ENCODE measurements at places on chromosomes 7 and 10.

DNA sequence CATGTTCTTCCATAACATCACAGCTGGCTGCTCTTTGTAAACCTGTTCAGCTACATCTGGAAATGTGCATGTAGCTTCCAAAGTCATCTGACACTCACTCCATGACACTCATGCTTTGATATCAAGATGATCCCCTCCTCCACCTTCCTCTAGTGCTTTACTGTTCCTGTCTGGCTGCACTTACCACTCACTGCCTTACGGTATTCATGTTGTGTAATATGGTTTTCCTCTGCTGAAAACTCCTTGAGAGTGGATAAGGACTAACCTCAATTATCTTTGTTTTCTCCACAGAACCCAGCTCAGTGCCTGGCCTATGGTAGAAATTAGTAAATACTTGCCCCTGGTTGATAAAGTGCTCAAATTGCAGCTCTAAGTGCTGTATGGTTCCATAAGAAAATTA, 483.9 kb downstream of the HTR7 start:
- no peak for DNase-seq

DNA sequence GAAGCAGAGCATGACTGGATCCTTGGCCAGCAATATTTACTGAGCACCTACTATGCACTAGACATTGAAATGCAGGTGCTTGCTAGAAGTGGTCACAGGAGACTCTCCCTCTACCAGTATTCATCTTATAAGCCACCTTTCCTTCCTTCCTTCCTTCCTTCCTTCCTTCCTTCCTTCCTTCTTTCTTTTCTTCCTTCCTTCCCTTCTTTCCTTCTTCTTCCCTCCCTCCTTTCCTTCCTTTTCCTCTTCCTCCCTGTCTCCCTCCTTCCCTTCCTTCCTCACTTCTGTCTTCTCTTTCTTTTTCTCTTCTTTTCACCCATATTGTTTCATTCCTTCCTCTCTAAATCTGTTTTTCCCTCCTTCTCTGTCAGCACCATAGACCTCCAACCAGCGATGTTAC, 47.3 kb upstream of the TCF7L2 start:
- no peak for DNase-seq

- peak; percentile 85 for DNase-seq
These were observed 571.1 kb downstream of the IPMK start for GRCh38 chr10:57696641-57697040.

GRCh38 chr10:42785759-42786158, 3.2 kb downstream of the BMS1 start:
- DNase-seq, result no peak

GRCh38 chr10:5932345-5932744, 42.3 kb downstream of the FBH1 start:
- DNase-seq, result peak; percentile 16

DNA sequence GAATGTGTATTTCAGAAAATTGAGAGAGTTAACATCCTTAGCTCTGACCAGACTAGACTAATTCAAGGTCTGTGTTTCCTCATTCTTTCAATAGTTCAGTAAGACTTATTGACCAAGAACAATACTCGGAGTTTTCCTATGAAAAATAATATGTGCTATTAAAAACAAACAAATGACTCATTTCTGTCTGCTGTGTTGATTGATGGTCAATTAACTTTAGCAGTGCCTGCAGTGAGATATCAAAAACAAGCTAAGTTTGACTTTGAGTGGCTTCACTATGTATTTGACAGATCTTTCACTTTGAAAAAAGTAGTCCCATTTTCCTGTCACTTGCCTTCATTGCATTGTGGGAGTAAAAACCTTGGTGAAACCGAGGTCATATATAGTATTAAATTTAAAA, 91.0 kb downstream of the GNAT3 start:
- no peak for DNase-seq

DNA sequence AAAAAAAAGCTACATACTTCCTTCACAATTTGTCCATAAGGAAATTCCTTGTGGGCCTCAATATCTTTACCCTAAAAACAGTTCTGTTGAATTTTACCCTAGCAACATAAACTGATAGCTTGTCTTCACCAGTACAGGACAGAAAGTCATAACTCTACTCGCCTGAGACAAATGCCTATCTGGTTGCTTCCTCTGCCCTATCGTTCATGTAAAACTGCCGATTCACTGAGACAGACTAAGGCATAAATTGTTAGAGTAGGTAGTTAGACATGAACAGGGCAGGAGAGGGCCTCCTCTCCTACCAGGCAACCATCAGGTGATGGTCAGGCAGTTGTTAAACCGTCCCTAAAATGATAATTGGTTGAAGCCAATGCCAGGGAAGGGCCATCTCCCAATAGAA, 25.0 kb downstream of the IFIT3 start:
- no peak for DNase-seq
